ENCODE measurements at places on chromosomes 16 and 17. TPM values are rescaled to one million over a fixed set of nuclear protein-coding genes. Genes with fewer than 3 reads are reported as not detected.
A peak's percentile ranks its signal among the peaks of the same experiment; 100 is the strongest.

Gene SRCIN1
- 1.2 TPM for total RNA-seq

DNA sequence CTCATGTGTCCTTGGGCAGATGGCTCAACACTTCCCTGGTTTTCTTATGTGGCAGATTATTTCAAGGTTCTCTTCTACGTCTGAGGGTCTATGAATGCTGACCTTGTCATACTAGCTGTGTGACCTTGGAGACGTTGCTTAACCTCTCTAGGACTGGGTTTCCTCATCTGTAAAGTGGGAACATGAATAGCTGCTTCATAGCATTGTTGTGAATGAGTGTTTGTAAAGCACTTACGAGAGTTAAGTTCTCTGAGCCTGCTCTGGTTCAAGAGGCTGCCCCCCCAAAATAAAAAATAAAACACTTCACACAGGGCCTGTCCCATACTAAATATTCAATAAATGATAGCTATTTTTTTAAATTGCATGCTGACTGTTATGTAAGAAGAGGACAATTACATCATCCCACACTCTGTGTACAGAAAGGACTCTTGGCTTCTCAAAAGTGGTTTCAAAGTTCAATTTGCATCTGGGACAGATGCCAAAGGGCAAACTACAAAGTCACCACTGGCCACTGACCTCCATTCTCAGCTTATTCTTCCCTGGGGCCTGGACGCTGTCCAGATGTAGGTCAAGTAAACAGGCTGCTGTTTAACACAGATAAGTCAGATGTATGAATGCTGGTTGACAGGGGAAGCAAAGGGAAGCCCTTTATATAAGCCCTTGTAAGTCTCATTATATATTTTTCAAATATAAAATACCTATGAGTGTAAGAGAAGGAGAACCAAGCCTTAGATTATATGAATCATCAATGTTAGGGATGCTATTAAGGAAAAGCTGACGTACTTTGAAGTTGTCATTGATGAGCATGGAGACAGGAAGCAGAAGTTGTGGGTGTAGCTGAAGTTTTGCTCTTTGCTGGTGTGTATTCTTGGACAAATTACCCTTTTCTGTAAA, 15.4 kb upstream of the NDEL1 start:
- no peaks in the 10 kb centered on the region for H3K36me3 ChIP-seq
- H3K27me3 ChIP-seq, result no peaks in the 10 kb centered on the region
- H3K4me1 ChIP-seq, result peaks cover 15% of the 10 kb centered on the region
- peak overlapping the region; percentile 19 for H3K27ac ChIP-seq
- no peak for DNase-seq

DNA sequence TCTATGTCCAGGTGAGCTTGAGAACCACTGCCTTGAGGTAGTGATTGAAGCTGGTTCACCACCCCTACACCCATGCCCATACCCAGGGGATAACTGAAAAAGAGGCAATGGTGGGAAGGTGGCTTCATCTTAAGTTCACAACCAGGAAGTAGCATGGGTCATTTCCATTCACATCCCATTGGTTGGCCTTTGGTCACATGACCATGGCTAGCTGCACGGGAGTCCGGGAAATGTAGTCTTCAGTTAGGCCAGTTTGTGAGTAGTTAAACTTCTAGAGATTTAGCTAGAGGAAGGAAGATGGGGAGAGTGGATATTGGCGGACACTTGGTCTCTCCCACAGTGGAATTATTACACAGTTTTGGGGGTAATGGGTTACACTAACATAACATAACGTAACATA, 92.9 kb downstream of the RGS9 start:
- no peak for DNase-seq
- H3K27me3 ChIP-seq, result no peaks in the 10 kb centered on the region
- H3K4me1 ChIP-seq, result peaks cover 7% of the 10 kb centered on the region
- no peak overlapping the region for H3K4me3 ChIP-seq
- no peak overlapping the region for H3K27ac ChIP-seq

Gene RNF157
- 8.1 TPM for total RNA-seq

Gene TEKT5
- not detected for total RNA-seq

DNA sequence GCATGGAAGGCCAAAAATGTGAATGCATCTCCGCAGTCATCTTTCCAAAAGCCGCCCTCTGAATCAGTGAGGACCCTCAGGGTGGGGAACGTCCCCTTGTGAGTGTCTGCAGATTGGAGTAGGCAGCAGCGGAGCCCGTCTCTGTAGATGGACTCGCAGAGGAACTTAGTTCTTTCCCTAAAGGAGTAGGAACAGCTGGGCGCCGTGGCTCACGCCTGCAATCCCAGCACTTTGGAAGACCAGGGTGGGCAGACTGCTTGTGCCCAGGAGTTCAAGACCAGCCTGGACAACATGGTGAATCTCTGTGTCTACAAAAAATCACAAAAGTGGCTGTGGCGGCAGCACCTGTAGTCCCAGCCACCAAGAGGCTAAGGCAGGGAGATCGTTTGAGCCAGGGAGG, 53.7 kb downstream of the WDR45B start:
- peaks cover 53% of the 10 kb centered on the region for H3K4me1 ChIP-seq
- H3K27me3 ChIP-seq, result no peaks in the 10 kb centered on the region
- DNase-seq, result no peak
- no peak overlapping the region for H3K27ac ChIP-seq
- H3K4me3 ChIP-seq, result no peak overlapping the region
- H3K36me3 ChIP-seq, result peaks cover 25% of the 10 kb centered on the region

DNA sequence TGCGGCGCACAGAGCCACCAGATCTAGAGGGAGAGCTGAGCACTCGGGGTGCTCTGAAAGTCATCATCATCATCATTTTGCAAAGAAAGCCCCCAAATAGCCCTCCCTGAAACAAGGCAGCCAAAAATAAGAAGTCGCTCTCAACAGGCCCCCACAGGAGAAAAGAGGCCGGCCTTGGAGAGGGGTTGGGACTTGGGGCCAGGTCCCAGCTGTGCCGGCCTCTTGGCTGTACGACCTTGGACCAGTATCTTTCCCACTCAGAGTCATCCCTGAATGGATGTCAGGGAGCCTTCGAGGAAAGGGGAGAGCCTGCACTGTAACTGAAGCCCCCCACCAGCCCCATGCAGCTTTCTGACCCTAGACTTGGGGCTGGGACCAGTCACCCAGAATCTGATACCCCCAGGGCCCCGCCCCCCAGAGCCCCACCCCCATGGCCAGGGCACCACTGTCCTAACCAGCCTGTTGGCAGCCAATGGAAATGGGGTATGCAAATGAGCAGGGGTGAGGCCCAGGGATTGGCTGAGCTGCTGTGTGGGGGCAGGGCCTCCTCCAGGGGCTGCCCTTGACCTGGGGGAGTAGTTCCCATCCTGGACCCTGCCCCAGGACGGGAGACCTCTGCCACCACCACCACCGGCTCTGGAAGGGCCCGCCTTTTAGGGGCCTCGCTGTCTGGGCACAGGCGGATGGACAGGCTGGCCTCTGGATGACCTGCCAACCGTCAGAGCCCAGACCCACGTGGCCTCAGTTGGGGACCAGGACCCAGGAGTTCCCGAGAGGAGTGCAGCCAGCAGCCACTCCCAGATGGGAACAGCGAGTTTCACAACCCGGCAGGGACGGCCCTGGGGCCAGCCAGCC, 15.4 kb downstream of the ZFPM1 start:
- no peaks in the 10 kb centered on the region for H3K36me3 ChIP-seq
- H3K27me3 ChIP-seq, result peaks cover 41% of the 10 kb centered on the region
- no peak overlapping the region for H3K4me3 ChIP-seq
- no peaks in the 10 kb centered on the region for H3K4me1 ChIP-seq

- no peak for DNase-seq
- H3K27ac ChIP-seq, result peak overlapping the region; percentile 100
- H3K36me3 ChIP-seq, result no peaks in the 10 kb centered on the region
- H3K27me3 ChIP-seq, result no peaks in the 10 kb centered on the region
- H3K4me1 ChIP-seq, result peaks cover 85% of the 10 kb centered on the region
Measured at GRCh38 chr17:81401723-81402529, 6.7 kb downstream of the BAHCC1 start.

- H3K4me3 ChIP-seq, result peak overlapping the region; percentile 98
- H3K36me3 ChIP-seq, result no peaks in the 10 kb centered on the region
- H3K4me1 ChIP-seq, result peaks cover 46% of the 10 kb centered on the region
- peak overlapping the region; percentile 89 for H3K27ac ChIP-seq
Measured at GRCh38 chr17:64661726-64661975, 456 bp downstream of the SMURF2 start.

Gene CACNG4
- 3.8 TPM for total RNA-seq

Gene CNTNAP1
- 4.7 TPM for total RNA-seq

Gene HOXB3
- 10.8 TPM for total RNA-seq

Gene CDYL2
- total RNA-seq, result 4.5 TPM

All from esophagus muscularis mucosa (tissue), 4 donors.